ENCODE measurements at places on chromosomes 3 and 15.

GRCh38 chr3:86737517-86737916 is 253.4 kb downstream of the VGLL3 start:
- DNase-seq: no peak

- no peak for DNase-seq
Observed at GRCh38 chr15:93164409-93164808, 75.4 kb upstream of the RGMA start.

- no peak for DNase-seq
Observed at GRCh38 chr15:80898040-80898439, 91.6 kb downstream of the MESD start.

DNA sequence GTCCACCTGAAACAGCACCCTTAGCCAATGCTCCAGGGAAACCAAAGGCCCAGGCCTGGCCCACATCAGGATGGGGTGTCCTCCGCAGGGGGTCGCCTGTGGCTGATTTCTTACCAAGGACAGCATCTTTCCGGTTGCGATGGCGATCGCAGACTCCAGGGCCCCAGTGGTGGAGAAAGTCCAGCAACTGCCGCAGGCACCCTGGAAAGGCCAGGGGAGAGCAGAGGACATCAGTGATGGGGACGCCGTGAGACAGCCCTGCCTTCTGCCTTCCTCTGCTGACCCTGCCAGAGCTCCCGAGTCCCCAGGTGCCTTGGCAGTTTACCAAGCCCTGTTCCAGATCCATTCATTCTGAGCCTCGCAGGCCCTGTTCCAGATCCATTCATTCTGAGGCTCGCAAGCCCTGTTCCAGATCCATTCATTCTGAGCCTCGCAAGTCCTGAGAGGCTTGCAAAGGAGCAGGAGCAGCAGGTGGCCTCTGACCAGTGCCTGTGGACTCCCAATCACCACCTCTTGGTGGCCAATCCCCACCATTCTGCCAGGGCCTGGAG is 12.5 kb downstream of the CTSH start:
- no peak for DNase-seq

DNA sequence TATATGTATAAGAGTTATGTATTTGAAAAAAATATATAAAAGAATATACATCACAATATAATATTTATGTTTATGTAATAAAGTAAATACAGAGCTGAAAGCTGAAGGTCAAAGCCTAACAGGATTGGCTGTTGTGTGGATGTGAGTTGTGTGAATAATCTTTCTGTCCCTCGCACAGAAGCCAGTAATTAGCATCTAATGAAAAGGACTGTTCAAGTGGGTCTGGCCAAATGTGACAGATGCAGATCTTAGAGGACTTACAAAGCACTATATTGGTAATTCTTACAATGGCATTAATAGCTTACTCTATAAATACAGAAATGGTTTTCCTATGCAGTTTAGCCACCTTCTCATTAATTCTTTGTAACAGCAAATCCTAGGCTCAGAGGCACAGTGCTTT is 2.4 kb downstream of the MKRN3 start:
- DNase-seq: no peak

- no peak for DNase-seq
Observed at GRCh38 chr3:137330246-137330645, 372.5 kb downstream of the IL20RB start.

DNA sequence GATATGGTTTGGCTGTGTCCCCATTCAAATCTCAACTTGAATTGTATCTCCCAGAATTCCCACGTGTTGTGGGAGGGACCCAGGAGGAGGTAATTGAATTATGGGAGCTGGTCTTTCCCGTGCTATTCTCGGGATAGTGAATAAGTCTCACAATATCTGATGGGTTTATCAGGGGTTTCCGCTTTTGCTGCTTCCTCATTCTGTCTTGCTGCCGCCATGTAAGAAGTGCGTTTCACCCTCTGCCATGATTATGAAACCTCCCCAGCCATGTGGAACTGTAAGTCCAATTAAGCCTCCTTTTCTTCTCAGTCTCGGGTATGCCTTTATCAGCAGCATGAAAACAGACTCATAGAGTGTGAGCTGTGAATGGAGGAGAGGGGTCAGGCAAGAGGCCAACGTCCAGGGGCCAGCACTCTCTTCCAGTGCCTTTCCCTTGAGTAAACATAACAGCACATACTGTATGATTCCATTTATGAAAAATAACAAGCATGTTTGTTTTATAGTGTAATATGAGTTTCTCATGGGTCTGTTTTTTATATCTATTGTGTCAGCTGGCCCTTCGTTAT is 16.3 kb upstream of the LCTL start:
- DNase-seq: no peak

GRCh38 chr3:116337229-116337628 is 108.1 kb downstream of the LSAMP start:
- no peak for DNase-seq

DNA sequence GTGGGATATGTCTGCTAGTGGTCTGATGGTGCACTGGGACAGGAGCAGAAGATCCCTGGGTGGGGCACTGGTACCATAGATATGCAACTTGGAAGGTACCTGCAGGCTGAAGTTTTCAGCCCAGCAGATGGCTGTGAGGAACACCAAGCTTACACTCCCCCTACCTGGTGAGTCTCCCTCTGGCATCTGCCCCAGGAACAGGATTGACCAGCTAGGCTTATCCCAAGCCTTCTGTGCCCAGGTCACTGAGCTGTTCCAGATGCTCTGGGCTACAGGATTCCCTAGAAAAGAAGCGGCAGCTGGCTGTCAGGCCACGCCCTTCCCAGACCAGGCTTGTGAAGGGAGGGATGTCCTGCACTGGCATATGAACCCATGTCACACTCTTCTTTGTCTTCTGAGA is 1130.0 kb downstream of the NAALADL2 start:
- DNase-seq: no peak

- DNase-seq: no peak
Observed at GRCh38 chr3:36227980-36228379, 152.3 kb upstream of the STAC start.

GRCh38 chr3:87084868-87085267 is 93.9 kb upstream of the VGLL3 start:
- no peak for DNase-seq

GRCh38 chr3:57637391-57637790 is 40.2 kb upstream of the ARF4 start:
- no peak for DNase-seq
